OCI-M1 (cell line): ENCODE measurements at places on chromosomes 1 and 21.
A peak's percentile ranks its signal among the peaks of the same experiment; 100 is the strongest.

DNA sequence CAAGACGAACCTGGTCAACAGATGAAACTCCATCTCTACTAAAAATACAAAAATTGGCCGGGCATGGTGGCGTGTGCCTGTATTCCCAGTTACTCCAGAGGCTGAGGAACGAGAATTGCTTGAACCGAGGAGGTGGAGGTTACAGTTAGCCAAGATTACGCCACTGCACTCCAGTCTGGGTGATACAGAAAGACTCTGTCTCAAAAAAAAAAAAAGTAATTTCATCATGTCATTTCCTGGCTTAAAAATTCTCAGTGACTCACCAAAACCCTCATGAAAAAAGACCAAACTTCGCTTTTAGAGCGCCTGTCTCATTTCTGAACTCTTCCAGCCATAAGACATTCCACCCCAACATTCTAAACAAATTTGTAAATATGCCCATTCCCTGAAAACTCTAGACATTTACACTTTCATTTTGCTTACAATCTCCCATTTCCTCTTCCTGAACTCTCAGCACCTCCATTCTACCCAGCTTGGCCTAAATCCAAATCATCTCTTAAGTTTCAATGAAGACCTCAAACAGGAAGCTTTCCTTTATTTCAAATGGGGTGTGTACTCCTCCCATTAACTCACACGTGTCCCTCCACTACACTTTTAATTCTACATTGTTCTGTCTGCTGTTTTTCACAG lies 50.5 kb upstream of the PRRC2C start:
- DNase-seq: peak; percentile 53

DNA sequence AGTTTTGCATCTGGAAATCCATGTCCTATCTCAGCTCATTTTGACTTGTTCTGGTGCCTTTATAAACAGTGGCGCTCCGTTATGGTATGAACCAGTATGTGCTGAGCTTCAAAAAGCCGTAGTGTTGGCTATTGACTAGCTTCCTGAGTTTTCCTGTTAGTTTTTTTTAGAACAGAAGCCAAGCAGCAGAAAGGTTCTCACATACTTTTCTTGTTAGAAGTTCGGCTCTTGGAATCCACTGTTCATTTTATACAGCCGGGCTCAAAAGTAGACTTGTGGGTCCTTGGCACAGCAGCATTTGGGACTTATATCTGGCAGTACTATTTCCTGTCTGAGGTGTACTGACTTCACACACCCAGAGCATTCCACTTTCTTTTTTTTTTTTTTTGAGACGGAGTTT lies 63.8 kb downstream of the TBCE start:
- DNase-seq: no peak

GRCh38 chr1:214280386-214281020 lies 456 bp upstream of the SMYD2 start:
- DNase-seq: peak; percentile 71

DNA sequence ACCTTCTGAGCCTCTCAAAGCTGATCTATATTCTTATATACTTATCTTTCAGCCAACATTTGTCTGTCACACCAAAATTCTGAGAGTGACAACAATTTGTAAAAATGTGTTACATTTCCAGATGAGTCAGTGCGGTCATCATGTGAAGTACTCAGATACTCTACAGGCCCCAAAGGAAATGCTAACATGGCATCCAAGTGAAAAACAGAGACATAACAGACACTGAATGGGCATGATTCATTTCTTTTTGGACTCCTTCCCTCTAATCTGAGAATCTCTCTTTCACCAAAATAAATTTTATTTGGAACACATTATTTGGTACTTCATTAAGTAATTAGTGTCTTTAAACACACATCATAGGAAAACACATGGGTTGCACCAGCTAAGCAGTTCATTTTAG lies 96.6 kb downstream of the SLC44A5 start:
- DNase-seq: no peak

DNA sequence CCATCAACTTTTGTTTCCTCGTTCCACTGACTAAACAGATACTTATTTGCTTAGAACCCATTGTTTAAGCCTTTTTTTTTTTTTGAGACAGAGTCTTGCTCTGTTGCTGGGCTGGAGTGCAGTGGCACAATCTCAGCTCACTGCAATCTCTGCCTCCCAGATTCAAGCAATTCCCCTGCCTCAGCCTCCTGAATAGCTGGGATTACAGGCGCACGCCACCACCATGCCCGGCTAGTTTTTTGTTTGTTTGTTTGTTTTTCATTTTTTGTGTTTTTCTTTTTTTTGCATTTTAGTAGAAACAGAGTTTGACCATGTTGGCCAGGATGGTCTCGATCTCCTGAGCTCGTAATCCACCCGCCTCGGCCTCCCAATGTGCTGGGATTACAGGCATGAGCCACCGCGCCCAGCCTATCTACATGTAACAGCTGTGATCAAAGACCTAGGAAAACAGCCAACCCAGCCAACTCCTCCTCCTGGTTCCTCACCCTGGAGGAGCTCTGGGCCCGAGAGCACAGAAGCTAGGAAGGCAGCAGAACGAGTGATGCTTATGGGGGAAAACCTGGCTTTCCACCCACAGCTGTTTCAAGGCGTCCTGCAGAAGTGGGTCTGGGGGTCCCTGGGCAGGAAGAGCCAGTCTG lies 32.9 kb downstream of the KCNN3 start:
- DNase-seq: peak; percentile 21

- no peak for DNase-seq
Measured at GRCh38 chr1:228833911-228834688, 98.8 kb downstream of the RHOU start.
